Dorsolateral prefrontal cortex (tissue), 122 donors: ENCODE measurements at places on chromosomes 4 and X.
A peak's percentile ranks its signal among the peaks of the same experiment; 100 is the strongest.

DNA sequence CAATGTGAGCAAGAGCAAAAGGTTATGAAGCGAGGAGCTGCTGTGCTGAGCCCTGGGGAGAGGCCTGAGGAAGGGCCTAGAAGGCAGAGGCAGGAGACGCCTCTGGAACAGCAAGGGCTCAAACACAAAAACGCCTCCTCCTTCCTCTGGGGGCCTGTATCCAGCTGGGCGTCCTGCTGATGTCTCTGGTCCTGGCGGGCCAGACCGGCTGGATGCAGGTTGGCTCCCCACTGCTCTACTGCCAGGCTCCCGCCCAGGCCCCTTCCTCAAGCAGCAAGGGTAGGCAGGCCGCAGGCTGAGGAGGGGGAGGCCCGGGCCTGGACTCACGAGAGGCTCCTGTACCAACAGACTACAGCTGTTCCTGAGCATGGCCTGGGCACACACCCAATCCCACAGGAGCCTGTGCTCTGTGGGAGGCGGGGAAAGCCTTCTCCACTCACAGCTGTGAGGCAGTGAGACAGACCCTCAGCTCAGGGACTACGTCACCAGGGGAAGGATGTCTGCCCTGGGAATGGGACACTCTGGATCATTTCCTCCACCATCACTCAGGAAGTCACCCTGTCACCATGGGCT lies 2.3 kb downstream of the HAUS7 start:
- no peak for DNase-seq

GRCh38 chr4:173243321-173243720 lies 74.7 kb downstream of the GALNT7 start:
- DNase-seq: no peak

GRCh38 chr4:6647582-6648230 lies 7.2 kb downstream of the MRFAP1 start:
- no peak for DNase-seq

- peak; percentile 97 for DNase-seq
These were observed at the start of gene AKAP17A for GRCh38 chrX:1591102-1591862. Gene AKAP17A (plus strand): TSS chrX:1591604. CDS start chrX:1593463, 1,859 bp downstream.

- DNase-seq: no peak
These were observed 555.1 kb upstream of the FRG1 start for GRCh38 chr4:189385579-189385978.

DNA sequence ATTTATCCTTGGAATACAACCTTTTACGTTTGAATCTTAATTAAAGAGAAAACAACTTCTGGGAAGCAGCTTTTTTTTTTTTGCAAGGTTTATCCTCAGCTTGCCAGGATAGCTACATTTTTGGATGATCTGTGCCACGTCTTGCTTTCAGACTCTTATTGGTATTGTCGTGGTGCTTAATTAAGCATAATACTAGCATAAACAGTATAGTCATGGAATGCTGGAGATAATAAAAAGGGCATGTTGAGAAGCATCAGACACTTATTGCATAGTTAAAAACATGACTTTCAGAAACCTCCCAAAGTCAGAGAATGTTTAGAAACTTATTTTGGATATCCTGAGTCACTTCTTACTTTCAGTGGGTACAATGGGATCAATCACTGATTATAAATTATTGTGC lies 77.0 kb downstream of the PALLD start:
- no peak for DNase-seq

GRCh38 chr4:184402740-184403383 lies 71.5 kb downstream of the IRF2 start:
- no peak for DNase-seq

- DNase-seq: no peak
These were observed 1.9 kb downstream of the SEC24D start for GRCh38 chr4:118834070-118834469.

GRCh38 chr4:74219240-74219639 lies 61.3 kb downstream of the MTHFD2L start:
- DNase-seq: no peak

DNA sequence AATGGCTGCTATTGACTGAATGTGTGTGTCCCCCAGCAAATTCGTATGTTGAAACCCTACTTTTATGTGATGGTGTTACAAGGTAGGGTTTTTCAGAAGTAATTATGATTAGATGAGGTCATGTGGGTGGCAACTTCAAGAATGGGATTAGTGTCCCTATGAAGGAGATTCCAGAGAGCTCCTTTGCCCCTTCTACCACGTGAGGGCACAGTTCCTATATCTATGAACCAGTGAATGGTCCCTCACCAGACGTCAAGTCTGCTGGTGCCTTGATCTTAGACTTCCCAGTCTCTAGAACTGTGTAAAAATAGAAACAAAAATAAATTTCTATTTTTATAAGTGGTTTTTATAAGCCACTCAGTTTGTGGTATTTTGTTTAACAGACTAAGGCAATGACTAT lies 1137.6 kb upstream of the IGFBP7 start:
- DNase-seq: no peak

DNA sequence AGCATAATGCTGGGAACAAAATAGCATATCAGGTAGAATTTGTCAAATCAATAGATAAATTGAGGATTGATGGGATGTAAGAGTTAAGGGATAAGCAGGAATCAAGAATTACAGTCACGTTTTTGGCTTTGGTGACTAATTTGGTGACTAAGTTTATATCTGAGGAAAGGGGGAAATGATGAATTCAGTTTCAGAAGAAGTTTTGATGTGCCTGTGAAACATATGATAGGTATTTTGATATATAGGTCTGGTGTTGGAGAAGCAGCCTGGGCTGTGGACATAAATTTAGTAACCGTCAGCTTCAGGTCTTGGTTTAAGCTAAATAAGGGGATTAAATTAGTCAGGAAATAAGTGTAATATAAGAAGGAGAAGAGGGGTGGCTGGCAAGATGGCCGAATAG lies 79.0 kb upstream of the EDA2R start:
- no peak for DNase-seq

GRCh38 chr4:143095447-143095846 lies 89.3 kb upstream of the USP38 start:
- DNase-seq: no peak

DNA sequence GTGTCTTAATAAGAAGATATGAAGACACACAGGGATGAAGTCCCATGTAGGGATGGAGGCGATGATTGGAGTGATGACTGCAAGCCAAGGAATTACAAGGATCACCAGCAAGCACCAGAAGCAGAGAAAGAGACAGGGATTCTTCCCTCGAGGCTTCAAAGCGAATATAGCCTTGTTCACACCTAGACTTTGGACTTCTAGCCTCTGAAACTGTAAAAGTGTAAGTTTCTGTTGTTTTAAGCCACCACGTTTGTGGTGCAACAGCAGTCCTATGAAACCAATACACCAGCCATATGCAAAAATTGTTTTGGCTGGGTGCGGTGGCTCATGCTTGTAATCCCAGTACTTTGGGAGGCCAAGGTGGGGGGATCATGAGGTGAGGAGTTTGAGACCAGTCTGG lies 9.8 kb upstream of the PDS5A start:
- no peak for DNase-seq

- no peak for DNase-seq
These were observed 51.2 kb downstream of the INTS12 start for GRCh38 chr4:105657117-105657765.

DNA sequence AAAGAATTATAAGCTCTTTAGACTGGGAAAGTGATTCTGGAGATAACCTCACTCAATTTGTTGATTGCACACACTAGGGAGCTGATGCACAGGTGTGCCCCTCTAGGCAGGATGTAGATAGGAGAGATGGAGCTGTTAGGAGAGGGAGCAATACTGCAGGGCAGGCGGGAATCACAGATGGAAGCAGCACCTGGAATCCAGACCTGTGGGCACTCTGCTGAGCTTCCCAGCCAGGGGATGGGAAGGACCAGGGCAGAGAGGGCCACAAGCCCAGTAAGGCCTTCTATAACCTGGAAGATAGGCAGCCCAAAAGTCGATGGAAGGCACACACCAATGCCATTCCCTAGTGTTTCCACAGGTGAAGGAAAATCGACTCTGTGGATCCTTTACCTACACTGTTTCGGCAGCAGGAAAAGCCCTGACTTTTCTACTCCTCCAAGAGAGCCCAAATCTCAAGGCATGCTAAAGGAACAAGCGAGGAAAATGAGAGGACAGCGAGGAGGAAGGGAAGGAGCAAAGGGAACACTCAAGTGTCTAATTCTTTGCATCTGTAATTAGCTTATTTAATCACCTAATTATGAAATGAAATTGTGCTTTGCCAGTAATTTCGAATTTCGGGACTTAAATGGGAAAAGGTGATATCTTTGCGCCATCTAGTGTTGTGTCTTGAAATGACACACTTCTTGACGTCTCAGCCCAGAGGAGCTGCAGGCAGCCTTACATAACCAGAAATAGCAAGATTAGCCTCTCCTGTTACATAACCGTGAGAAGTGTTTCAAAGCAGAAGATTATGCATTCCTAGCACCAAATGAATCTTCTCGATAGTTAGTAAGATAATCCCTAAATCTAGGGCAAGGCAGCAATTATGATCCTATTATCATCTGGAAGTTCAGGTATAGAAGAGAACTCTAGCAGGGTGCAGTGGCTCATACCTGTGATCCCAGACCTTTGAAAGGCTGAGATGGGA lies 31.0 kb upstream of the TLR3 start:
- no peak for DNase-seq

GRCh38 chrX:149312988-149313387 lies 192.1 kb downstream of the IDS start:
- DNase-seq: no peak

DNA sequence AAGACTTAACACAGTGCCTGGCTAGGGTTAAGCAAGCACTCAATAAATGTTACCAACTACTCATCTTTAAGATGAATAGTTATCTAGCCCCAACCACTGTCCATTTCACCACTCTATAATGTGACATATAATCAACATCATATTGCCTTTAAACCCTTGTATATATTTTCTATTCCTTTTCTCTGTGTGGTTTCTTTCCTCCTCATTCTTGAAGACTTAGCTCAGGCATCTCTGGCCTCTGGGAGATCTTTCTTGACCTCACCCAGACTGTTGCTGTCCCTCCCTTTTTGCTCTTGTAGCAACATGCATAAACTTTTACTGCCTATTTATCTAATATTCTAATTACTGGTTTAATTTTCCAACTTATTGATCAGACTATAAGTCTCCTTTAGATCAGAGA lies 249.9 kb upstream of the MAB21L2 start:
- DNase-seq: no peak

- DNase-seq: no peak
These were observed 3.9 kb downstream of the P2RY8 start for GRCh38 chrX:1533058-1533457.

GRCh38 chr4:94623126-94623911 lies 134.4 kb upstream of the BMPR1B start:
- no peak for DNase-seq

DNA sequence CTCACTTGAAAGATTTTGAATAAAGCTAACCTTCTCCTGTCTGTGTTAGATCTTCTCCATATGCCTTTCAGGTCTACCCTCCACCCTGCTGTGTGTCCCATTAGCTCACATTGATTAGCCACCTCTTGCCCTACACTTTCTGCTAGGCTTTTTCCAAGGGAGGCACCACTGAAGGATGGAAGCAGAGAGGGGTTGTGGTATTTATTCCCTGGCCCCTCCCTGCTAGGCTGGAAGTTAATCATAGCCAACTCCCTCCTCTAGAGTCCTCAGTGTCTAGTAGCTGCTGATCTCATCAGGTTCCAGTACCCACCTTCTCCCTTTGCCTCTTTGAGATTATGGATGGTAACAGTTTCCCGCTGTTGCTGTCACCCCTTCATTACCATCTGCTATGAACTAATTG lies 8.9 kb upstream of the SMIM43 start:
- no peak for DNase-seq

- no peak for DNase-seq
These were observed 434.5 kb upstream of the FTHL17 start for GRCh38 chrX:31506360-31506759.

DNA sequence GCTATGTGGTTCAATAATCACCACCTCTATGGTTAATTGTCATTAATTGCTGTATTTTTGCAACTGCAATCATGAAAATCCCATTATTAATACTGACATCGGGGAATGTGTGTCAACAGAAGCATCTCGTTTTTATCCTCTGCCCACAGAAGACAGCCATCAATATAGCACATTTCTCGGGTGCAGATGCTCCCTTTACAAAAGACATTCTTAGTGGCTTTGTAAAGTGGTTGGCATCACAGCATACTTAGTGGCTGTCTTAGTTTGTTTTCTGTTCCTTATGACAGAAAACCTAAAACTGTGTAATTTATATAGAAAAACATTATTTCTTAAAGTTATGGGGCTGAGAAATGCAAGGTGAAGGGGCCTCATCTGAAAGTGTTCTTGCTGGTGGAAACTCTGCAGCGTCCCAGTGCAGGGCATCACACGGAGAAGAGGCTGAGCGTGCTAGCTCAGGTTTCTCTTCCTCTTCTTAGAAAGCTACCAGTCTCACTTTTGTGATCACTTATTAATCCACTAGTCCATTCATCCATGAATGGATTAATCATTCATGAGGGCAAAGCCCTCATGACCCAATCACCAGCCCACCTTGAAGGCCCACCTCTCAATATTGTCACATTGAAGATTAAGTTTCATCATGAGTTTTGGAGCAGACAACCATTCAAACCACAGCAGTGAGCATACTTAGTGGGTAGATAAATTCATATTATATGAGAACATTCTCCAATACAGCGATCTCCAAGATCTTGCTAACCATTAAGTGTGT lies 1067.7 kb upstream of the PABPC4L start:
- DNase-seq: no peak

DNA sequence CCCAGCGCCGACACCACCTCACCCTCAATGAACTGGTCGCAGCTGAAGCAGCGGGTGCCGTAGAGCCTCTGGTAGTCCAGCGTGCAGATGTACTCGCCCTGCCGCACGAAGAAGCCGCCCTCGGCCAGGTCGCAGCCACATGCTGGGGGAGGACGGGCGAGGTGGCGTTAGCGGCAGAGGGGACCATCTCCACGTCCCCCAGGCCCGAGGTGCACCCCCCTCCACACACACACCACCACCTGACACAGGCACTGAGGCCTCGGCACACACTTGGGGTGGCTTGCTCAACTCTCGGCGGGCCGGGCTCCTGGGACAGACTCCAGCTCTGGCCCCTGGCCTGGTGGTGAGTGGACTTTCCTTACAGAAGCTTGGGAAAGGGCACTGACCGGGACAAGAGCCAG lies 61.5 kb downstream of the ABLIM2 start:
- DNase-seq: no peak

GRCh38 chr4:6395466-6396228 lies 76.8 kb downstream of the PPP2R2C start:
- no peak for DNase-seq

DNA sequence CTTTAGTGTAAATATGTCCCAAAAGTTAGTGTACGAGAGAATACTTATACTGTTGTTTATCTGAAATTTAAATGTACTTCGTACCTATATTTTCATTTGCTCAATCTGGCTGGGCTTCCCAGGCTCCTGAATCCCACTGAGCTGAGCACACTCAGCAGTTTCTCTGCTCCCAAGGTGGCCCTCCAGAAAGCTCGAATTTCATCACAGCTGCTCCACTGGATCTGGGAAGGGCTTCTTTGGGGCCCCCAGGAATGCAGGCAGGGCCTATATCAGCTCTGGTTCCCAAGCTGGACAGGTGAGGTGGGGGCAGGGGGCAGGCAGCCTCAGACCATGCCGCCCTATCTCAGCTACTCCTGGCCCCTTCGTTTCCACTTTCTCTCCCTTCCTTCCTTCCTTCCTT lies 1.5 kb upstream of the FATE1 start:
- DNase-seq: no peak
